ENCODE measurements at places on chromosomes 2 and 18. TPM values are rescaled to one million over a fixed set of nuclear protein-coding genes. Genes with fewer than 3 reads are reported as not detected.

GRCh38 chr2:213627054-213627710 lies 342.9 kb downstream of the SPAG16 start:
- DNase-seq: no peak

DNA sequence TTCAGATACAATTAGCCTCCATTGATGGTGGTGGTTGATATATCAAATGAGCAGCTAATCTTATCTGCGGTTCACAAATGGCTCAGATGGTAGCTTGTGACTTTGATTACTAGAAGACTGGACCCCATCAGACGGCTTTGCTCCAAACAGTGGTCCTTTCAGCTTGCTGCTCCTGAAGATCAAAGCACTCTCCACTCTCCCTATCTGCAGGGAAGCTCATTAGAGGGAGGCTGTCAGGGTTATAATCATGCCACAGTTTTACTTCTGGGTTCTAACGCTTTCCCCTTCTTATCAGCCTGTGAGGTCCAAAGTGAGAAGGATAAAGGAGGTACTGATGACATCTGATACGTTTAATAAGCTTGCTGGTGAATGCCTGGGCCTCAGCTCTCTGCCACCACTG lies 247.1 kb upstream of the NT5C1B start:
- no peak for DNase-seq

DNA sequence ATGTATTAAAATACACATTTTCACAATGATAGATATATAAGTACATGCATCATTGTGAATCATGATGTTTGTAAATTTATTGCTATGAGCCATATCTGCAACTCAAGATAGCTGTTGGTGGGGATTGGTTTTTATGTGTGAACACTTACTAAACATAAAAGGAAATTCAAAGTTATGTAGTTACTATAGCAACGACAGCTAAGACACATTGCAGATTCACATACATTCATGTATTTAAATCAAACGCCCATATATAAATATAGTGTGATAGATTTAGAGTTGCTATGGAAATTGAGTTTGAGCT lies 65.6 kb downstream of the MAPRE2 start:
- DNase-seq: no peak

DNA sequence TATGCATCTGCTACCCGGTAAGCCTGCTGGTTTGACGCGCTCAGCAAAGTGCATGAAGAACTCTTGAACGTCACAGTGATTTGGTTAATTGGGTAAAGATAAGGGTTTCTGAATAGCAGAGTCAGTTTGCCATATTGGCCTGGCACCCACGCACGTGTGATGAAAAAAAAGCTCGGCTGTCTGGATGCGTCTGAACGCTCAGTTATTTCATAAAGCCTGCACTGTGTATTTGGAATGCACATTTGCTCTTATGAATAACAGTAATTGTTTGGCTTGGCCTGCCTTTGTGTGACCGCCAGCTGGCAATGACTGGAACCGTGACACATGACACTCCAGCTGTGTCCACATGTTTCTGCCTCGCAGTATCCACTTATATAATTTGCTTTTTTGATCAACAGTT lies 129.2 kb upstream of the MEIS1 start:
- peak; percentile 64 for DNase-seq

GRCh38 chr18:57397440-57398132 lies 37.6 kb upstream of the ONECUT2 start:
- DNase-seq: no peak

- no peak for DNase-seq
Measured at GRCh38 chr2:25257032-25257552, 84.6 kb downstream of the DNMT3A start.

GRCh38 chr2:88087763-88088162 lies 20.1 kb downstream of the SMYD1 start:
- DNase-seq: no peak

GRCh38 chr2:188291617-188292347 lies at the start of gene GULP1:
Gene GULP1, plus strand, starts transcription at chr2:188291874. Its CDS starts 185,829 bp downstream, at chr2:188477703.
- peak; percentile 75 for DNase-seq

- no peak for DNase-seq
Measured at GRCh38 chr2:224922142-224922727, 120.0 kb downstream of the DOCK10 start.

DNA sequence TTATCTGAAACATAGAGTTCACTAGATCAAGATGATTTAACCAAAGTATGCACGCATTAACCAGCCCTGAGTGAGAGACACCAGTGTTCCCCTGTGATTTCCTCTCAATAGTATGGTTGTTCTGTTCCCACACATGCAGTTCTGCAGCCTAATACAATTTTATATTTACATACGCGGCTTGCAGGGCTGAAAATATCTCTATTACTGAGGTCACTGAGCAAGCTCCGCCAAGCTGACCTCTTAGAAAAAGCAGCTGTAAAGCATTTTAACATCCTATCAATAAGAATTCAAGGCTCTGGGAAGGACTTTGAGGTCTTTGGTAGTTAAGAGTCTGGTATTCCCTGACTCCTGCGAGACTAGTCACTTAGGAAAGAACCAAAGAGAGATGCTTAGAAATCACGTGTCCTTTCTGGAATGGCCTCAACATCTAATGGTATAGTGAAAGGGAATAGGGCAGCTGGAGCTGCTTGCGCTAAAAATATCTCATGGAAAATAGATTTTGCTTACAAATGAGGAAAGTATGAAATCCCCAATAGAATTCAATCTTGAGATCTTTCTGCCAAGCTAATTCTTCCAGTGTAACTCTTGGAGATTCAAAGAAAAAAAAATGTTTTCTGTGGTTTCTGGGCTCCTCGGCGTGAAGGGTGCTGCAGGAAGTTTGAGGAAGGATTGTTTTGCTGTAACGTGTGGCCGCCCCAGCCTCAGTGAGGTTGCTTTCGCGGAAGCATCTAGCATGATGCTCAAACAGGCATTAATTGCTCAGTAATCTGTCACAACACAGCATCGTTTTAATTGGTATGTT lies 59.2 kb downstream of the DOCK10 start:
- DNase-seq: no peak

- DNase-seq: no peak
Measured at GRCh38 chr2:229154381-229154780, 116.7 kb downstream of the PID1 start.

- DNase-seq: no peak
Measured at GRCh38 chr2:69494126-69494525, 56.9 kb upstream of the NFU1 start.

- no peak for DNase-seq
Measured at GRCh38 chr18:9753846-9754245, 45.7 kb downstream of the RAB31 start.

DNA sequence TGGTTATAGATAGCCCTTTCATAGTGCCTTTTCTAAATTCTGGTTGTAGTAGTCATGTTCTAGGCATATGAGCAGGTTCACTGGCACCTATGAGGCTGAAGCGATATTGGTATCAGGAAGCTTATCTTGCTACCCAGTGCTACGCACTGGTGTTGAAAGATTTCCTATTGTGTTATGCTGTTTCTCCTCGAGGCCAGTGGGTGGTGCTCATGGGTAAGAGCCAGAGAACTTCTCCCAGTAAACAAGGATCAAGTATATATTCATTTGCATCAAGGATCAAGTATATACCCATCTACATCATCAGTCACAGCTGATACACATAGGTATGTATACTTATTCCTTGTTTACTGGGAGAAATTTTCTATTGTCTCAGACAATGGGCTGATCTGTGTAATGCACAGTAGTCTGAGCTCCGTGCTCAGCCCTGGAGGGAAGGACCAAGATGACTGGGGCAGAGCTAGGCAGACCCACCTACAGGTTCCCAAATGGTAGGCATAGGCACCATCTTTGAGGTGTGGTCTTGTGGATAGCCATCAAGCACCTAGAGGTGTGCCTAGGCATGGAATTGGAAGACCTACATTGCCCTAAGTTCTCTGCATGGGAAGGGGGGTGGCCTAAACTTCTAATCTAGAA lies 101.2 kb upstream of the GALNT13 start:
- no peak for DNase-seq

GRCh38 chr2:105447476-105447875 lies 48.6 kb upstream of the FHL2 start:
- DNase-seq: no peak

DNA sequence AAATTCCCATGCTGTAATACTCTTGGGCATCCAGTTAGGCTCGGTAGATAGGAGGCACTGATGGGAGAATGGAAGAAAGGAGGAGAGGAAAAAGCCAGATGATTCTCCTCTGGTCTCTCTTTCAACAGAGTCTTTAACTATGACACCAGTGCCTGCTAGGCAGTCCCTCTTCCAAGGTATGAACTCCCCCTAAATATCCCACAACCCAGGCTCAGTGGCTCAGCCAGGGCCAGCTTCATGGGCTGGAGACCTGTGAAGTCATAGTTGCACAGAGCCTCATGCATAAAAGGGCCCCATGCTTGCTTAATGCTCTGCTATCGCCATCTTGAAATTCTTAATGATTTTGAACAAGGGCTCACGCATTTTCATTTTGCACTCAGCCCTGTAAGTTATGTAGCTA lies 869.2 kb upstream of the GCFC2 start:
- DNase-seq: no peak

GRCh38 chr2:61786876-61787275 lies 67.0 kb downstream of the FAM161A start:
- DNase-seq: no peak

GRCh38 chr18:44673256-44673880 lies 7.3 kb upstream of the SETBP1 start:
- no peak for DNase-seq

GRCh38 chr2:107742460-107743027 lies 84.1 kb upstream of the RGPD4 start:
- no peak for DNase-seq

GRCh38 chr18:37294951-37295350 lies 270.6 kb downstream of the CELF4 start:
- no peak for DNase-seq

ERFE gene
- polyA plus RNA-seq: 4.9 TPM

MGAT4A gene
- polyA plus RNA-seq: 33.7 TPM

RAB6C gene
- polyA plus RNA-seq: not detected

PMS1 gene
- polyA plus RNA-seq: 40.9 TPM

MERTK gene
- polyA plus RNA-seq: 21.9 TPM

OSBPL6 gene
- polyA plus RNA-seq: 5.9 TPM

ADD2 gene
- polyA plus RNA-seq: 5.6 TPM

ZC3H8 gene
- 18.4 TPM for polyA plus RNA-seq
